ENCODE measurements at places on chromosomes 11 and 22.

DNA sequence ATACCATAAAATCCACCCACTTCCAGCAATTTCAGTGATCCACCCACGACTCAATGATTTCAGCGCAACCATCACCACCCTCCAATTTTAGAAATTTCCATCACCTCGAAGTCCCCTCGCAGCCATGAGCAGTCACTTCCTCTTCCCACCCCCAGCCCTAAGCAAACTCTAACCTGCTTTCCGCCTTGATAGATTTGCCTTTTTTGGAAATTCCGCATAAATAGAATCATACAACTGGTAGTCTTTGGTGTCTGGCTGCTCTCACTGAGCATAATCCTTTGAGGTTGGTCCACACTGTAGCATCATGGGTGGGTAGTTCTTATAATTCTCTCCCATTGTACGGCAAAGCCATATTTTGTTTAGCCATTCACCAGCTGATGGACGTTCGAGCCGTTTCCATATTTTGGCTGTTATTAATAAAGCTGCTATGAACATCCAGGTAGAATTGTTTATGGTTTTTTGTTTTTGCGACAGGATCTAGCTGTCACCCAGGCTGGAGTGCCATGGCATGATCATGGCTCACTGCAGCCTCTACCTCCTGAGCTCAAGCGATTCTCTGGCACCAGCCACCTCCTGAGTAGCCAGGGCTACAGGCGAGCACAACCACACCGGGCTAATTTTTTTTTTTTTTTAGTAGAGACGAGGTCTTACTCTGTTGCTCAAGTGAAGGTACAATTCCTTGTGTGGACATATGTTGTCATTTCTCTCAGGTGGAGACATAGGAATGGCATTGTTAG lies 16.0 kb downstream of the PIM3 start:
- DNase-seq = no peak

GRCh38 chr11:86671531-86672006 lies 847 bp downstream of the ME3 start:
- DNase-seq = no peak

GRCh38 chr11:127733552-127733951 lies 733.0 kb upstream of the KIRREL3 start:
- DNase-seq = no peak

DNA sequence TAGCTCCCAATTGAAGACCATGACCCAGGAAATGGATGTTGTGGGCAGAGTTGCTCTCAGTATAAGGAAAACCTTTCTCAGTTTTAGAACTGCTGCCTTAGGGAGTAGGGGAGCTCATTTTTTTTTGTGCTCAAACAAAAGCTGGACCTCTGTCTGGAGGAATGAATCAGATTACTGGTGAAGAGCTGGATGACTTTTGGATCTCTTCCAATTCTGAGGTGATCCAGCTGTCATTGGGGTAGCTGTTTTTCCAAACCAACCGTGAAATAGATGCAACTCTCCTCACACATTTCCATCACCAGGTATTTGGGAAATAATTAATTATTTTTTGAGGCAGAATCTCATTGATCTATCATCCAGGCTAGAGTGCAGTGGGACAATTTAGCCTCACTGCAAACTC lies 251.3 kb upstream of the PLET1 start:
- DNase-seq = no peak

DNA sequence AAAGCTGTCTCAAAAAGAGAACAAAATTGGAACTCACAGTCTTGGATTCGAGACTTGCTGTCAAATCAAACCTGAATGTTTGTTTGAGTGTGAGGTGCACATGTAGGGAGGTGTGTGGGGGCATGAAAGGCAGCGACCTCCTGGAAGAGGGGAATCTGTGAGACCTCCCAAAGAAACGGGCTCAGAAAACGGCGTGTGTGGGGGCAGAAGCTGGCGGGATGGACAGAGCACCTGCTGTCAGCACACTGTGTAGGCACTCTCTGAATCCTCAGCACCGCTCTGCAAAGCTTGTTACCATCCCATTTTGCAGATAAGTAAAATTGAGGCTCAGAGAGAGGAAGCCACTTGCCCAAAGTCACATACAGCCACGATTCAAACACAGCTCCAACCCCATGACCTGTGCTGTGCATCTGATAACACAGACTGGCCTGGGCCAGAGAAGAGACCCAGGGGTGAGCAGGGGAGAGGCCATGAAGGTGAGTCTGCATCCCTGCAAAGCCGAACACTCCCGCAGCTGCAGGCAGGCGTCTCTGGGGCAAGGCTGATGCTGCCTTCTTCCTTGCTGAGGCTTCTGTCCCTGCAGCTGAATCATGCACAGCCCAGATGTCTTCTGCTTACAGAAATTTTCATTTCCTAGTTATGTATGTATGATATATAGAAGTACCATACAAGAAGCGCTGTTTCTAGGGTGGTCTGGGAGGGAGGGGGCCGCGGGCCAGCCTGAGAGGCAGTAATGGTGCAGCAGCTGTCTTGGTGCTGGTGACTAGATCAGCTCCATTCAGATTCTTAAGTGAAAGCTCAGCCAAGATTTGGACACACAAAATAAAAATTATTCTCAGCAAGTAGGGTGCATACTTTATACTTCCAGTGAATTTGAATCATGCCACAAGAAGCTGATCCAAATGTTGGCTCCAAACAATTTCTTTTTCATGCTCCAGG lies 67.3 kb upstream of the SHISAL1 start:
- DNase-seq = no peak

GRCh38 chr11:47514825-47515647 lies 37.9 kb downstream of the CELF1 start:
- DNase-seq = no peak

GRCh38 chr22:48804811-48805301 lies 1022.8 kb downstream of the BRD1 start:
- no peak for DNase-seq

DNA sequence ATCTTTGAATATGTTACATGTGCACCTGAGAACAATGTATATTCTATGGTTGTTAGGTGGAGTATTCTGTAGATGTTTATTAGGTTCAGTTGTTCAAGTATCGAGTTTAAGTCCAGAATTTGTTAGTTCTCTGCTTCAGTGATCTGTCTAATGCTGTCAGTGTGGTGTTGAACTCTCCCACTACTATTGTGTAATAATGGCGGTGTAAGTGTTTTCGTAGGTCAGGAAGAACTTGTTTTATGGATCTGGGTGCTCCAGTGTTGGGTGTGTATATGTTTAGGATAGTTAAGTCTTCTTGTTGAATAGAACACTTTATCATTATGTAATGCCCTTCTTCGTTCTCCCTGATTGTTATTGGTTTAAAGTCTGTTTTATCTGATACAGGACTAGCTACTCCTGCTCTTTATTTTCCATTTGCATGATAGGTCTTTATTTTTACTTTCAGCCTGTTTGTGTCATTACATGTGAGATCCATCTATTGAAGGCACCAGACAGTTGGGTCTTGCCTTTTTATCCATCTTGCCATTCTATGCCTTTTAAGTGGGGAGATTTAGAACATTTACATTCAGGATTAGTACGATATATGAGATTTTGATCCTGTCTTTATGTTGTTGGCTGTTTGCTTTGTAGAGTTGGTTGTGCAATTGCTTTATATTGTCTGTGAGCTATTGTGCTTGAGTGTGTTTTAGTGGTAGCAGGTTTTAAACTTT lies 121.6 kb downstream of the DDX10 start:
- DNase-seq = no peak
